ENCODE measurements at places on chromosomes 1 and 21.

GRCh38 chr1:233635765-233636502 is 22.0 kb downstream of the KCNK1 start:
- no peak for DNase-seq

DNA sequence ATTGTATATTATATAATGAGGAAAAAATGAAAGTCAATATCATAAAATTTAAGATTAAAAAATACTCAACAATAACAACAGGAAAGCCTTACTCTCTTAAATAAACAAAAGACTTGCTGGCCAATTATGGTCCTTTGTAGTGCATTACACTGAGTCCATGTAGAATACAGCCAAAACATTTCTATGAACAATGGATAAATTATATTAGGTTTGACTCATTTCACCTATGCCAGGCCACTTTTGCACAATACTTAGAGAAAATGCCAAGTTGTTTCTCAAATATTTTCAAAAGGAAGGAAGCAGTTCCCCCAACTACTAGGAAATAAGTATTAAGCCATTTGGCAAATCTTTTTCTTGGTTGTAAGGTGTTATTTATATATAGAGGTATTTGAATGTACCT is 19.8 kb upstream of the UCK2 start:
- no peak for DNase-seq

- DNase-seq: no peak
Observed at GRCh38 chr1:198880818-198881597, 242.2 kb downstream of the PTPRC start.

DNA sequence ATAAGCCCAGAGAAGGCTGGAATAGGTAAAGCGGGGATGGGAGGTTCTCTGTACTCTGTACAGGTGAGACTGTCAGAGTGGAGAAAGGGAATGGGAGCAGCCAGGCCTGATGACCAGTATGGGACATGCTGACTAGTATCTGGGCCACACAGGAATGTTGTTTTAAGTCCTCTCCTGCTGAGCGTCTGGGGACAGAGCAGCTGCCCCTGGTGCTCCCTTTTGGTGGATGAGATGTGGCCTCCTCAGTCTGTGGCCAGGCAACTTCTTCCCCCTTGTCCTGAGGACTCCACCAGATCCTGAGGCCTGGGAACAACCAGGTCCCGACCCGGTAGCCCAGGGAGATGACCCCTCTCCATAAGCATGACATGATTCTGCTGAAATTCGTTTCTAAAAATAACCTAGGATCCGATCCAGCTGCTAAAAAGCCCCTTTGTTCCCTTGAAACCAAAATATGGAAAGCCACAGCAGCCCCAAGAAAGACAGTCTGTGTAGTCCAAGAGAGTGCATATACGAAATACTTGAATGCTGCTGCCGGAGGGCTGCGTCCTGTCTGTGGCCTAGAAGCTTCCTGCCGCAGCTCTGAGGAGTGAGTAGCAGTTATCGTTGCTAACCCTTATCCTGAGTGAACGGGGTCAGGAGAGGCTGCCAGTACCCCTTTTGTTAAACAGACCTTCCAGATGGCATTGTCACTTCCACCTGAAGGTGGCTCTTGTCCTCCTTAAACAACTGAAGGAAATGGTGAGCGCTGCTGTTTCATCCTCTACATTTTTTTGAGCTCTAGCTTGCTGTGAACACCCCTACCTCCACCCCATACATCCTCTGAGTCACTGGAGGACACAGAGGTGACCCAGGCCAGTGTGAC is 47.1 kb downstream of the ATP2B4 start:
- DNase-seq: peak; percentile 94

GRCh38 chr1:108011295-108011694 is 46.3 kb upstream of the VAV3 start:
- DNase-seq: no peak

GRCh38 chr1:218374401-218375353 is 29.5 kb downstream of the TGFB2 start:
- DNase-seq: no peak

- DNase-seq: no peak
Observed at GRCh38 chr1:31216016-31216415, 23.7 kb downstream of the NKAIN1 start.

- no peak for DNase-seq
Observed at GRCh38 chr1:116770625-116771024, 16.4 kb downstream of the CD2 start.

DNA sequence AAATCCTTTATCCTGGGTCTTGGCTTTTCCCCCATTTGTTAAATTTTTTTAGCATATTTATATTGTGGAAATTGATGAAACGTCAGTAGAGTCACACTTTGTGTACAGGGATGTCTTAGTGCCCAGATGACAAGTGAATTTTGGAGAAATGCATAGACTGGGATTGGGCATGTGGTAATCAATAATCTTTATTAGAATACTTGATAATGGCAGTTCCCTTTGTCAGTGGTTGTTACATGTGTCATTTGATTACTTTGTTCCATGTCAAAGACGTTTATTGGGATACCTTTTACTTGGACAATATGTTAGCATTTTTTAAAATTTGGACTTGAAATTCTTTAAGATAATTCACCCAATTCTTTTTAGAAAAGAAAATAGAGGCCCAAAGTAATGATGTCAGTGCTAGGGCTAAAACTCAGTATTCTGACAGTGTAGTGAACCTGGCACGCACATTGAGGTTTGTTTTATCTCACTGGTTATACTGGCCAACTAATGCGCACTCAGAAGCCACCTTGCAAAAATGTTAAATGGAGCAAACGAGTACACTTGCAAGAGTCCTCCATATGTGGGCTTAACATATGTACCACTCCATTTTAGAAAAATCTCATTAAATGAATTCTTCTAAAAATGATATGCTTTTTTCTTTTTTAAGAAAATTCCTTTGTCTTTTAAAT is 9.2 kb downstream of the PRPF38B start:
- DNase-seq: no peak

- DNase-seq: no peak
Observed at GRCh38 chr1:234715252-234716014, 105.5 kb upstream of the IRF2BP2 start.

DNA sequence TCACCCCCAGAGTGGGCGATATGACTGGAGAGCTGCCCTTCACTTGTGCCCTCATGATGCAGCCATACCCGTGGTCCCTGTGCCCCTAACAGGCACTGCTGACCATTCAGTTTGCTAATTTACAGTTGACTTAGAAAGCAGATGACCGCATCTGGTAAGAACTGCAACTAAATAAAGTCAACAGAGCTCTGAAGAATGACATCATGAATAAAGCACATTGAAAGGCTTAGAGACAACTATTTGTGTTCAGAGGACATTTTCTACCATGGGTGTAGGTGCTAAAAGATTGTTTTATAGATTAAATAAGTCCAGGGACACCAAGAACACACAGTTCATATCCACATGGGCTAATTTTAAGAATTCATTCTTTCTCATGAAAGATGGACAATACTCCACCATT is 65.5 kb downstream of the LPAR3 start:
- no peak for DNase-seq

DNA sequence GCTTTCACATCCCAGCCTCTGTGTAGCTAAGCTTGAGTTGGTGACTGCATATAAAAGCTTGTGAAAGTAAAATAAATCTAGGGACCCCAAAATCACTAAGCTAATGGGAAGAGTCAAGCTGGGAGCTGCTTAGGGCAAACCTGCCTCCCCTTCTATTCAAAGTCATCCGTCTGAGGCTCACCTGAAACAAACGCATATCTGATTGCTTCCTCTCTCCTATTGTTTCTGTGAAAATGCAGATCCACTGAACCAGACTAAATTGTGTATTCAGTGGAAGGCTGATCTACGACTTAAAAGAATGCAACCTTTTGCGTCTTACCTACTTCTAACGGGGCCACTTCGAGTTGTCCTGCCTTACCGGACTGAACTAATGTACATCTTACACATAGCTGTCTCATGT is 70.3 kb downstream of the LTN1 start:
- no peak for DNase-seq

DNA sequence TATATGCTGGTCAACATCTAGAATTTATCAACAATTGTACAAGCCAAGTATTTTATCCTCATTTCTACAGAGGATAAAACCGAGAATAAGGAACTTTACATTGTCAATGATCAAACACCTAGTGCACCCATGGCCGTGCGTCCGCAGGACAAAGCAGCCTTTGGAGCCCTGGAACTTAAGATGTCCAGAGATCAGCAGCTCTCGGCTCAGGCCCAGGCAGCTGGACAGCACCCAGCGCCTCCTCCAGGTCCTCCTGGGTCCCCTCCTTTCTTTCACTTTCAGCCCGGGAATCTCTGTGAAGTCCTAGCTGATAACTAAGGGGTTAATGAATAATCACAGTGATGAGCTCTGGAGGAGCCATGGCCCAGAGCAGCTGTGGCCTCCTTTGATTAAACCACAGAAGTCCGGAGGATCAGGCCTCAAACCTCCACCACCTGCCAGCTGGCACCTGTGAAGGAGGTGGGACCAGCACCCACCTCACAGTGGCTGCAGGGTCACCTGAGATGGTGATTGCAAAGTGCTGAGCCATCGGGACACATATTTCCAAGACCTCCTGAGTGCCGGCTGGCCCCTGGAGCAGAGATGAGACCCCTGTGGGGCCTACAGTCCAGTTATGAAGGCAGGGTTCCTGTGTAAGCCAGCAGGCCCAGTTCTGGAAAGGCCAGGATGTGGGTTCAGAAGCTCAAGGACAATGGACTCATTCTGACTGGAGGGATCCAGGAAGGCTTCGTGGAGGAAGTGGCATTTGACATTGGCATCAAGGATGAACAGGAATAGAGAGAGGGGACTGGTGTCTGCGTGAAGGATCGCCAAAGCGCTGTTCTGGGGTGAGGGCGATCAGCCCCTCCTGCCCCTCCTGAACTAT is 11.6 kb upstream of the SAMD11 start:
- DNase-seq: no peak

DNA sequence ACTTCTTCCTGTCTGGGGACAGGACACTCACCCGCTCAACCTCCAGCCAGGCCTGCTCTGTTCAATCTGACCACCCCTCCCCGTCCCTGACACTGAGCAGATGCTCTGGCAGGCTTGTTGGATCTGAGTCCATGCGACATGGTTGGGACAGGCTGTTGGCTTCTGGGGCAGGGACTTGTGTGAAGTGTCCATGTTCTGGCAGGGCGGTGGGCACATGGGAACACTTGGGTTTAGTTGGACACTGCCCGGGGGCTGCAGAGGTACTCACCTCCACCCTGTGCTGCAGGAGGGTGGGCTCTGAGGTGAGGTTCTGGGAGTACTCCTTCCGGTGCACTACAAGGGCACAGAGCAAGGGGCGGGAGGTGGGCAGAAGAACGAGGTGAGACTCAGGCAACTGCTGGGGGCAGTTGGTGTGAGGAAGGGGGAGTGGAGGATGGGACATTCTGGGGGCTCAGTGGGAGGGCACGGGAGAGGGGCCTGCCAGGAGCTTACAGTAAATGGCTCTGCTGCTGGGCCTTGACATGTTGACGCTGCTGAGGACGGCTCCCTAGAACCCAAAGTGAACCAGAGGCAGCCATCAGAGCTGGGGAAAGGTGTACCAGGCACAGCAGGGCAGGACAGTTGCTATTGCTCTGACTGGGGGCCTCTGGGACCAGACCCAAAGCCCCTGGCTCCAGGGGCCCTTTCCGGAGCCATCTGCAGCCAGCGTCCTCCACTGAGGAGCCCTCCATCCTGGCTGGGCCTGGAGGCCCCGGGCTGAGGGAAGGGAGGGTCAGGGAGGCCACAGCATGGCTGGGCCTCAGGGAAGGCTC is 2.3 kb downstream of the EPS8L3 start:
- no peak for DNase-seq

GRCh38 chr1:146035048-146035423 is 13.5 kb upstream of the HJV start:
- no peak for DNase-seq

GRCh38 chr1:225026701-225027100 is 97.2 kb downstream of the DNAH14 start:
- no peak for DNase-seq

GRCh38 chr1:223299553-223299952 is 64.4 kb downstream of the SUSD4 start:
- DNase-seq: no peak

- peak; percentile 57 for DNase-seq
Observed at GRCh38 chr1:37989361-37989930, 376 bp downstream of the SF3A3 start.

GRCh38 chr1:93331412-93331811 is 14.3 kb upstream of the DR1 start:
- DNase-seq: no peak

GRCh38 chr1:174289644-174290310 is 130.5 kb downstream of the RABGAP1L start:
- no peak for DNase-seq

- DNase-seq: peak; percentile 76
Observed at GRCh38 chr1:224168859-224169380, 14.1 kb upstream of the DEGS1 start.

- no peak for DNase-seq
Observed at GRCh38 chr21:34844013-34844923, 175.5 kb downstream of the CLIC6 start.

GRCh38 chr1:175857756-175858155 is 114.4 kb upstream of the TNR start:
- DNase-seq: no peak

- no peak for DNase-seq
Observed at GRCh38 chr21:37088186-37088735, 15.2 kb downstream of the TTC3 start.

DNA sequence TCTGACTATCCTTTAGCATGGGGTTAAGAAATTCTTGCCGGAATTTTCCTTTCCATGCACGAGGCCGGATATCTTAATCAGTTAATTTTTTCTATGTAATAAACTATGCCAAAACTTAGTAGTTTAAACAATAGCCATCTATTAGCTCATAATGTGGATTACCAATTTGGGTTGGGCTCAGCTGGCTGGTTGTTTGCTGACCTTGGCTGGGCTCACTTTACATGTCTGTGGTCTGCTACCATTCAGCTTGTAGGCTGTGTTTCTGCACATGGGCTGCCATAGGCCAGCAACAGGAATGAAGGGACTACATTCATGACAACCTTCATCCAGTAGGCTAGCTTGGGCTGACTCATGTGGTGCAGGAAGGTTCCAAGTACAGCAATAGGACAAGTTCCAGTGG is 56.0 kb upstream of the NTPCR start:
- no peak for DNase-seq

GRCh38 chr1:215473943-215474342 is 93.2 kb upstream of the KCTD3 start:
- no peak for DNase-seq

DNA sequence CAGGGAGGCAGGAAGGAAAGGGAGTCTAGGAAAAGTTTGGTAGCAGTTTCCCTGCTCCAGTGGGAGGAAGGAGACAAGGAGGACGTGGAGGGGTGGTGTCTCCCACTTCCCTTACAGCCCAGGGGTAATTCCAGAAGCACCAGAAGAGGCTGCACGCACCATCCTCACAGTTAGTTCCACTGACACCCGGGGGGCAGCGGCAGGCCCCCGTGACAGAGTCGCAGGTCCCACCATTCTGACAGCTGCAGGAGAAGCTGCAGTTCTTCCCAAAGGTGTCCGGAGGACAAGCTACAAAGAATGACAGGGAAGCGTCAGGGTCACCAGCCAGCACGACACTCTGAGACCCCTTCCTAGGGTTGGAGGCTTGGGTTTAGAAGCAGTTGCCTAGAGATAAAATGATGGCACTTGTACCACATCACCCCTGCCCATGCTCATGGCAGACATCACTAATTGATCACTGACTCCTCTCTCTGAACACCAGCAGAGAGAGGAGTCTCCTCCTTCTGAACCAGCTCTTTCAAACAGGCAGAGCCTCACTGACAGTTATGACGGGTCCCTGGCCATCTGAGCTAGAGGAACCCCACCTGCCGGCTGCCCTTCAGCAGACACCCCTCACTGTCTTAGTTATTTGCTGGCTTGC is 53.3 kb downstream of the ARHGEF16 start:
- no peak for DNase-seq
